Activated naive CD4-positive, alpha-beta T cell treated with anti-CD3 and anti-CD28 coated beads, Interleukin-2, amount 10 ng/mL, durations not matched to agents 5 hours and 36 hours (primary cell): ENCODE measurements at places on chromosomes 7 and 10. TPM values are rescaled to one million over a fixed set of nuclear protein-coding genes. Genes with fewer than 3 reads are reported as not detected.

Gene GPRIN2
- not detected for total RNA-seq

Gene TAC1
- not detected for total RNA-seq

Gene AKR1C1
- total RNA-seq, result 0.63 TPM

Gene SLC18A3
- not detected for total RNA-seq

Gene C10orf105
- total RNA-seq, result 0.50 TPM

Gene TMEM270
- not detected for total RNA-seq

Gene TAX1BP1
- total RNA-seq, result 68.2 TPM

Gene KIN
- total RNA-seq, result 11.7 TPM

Gene EIF5AL1
- total RNA-seq, result 1.8 TPM

Gene SOSTDC1
- not detected for total RNA-seq

Gene IMMP2L
- 4.6 TPM for total RNA-seq

Gene LDB3
- total RNA-seq, result not detected

Gene ASB4
- not detected for total RNA-seq

Gene ADRB1
- not detected for total RNA-seq

Gene PNLIPRP2
- total RNA-seq, result not detected

Gene VAX1
- not detected for total RNA-seq

Gene GPC2
- total RNA-seq, result 15.6 TPM

Gene PCDH15
- not detected for total RNA-seq

Gene VIPR2
- 0.30 TPM for total RNA-seq

Gene MMRN2
- total RNA-seq, result not detected

Gene LYZL1
- total RNA-seq, result not detected

Gene GOLGA7B
- total RNA-seq, result 15.0 TPM

Gene CALY
- not detected for total RNA-seq

Gene KLLN
- 0.71 TPM for total RNA-seq

Gene MNX1
- total RNA-seq, result 0.10 TPM

Gene ANKRD61
- not detected for total RNA-seq

Gene TEX36
- total RNA-seq, result not detected

Gene SH2D4B
- total RNA-seq, result 0.15 TPM

Gene MOGAT3
- 0.18 TPM for total RNA-seq

Gene ANKRD16
- total RNA-seq, result 5.5 TPM

Gene GFRA1
- not detected for total RNA-seq

Gene BTBD16
- not detected for total RNA-seq

Gene ATRNL1
- total RNA-seq, result 0.38 TPM

Gene LDB1
- 93.7 TPM for total RNA-seq

Gene ZNF853
- 0.81 TPM for total RNA-seq

Gene MAP3K8
- 14.1 TPM for total RNA-seq

Gene PRKG1
- total RNA-seq, result not detected

Gene ZNF727
- not detected for total RNA-seq

Gene PURB
- total RNA-seq, result 24.2 TPM

Gene MBL2
- not detected for total RNA-seq

Gene EPHB6
- 23.6 TPM for total RNA-seq

Gene RNF32
- 0.73 TPM for total RNA-seq

Gene CEP41
- total RNA-seq, result 13.3 TPM

Gene PDE1C
- total RNA-seq, result not detected

Gene CNPY1
- total RNA-seq, result not detected

Gene ADRA2A
- total RNA-seq, result not detected

Gene WEE2
- total RNA-seq, result not detected

Gene TECTB
- total RNA-seq, result not detected

Gene NXPH1
- total RNA-seq, result not detected

Gene TLX1
- total RNA-seq, result not detected

Gene PNLIP
- total RNA-seq, result not detected

Gene TFPI2
- total RNA-seq, result not detected

Gene PDE6C
- total RNA-seq, result not detected
